Fibroblast of the aortic adventitia (primary cell): ENCODE measurements at places on chromosomes 11 and 22. TPM values are rescaled to one million over a fixed set of nuclear protein-coding genes. Genes with fewer than 3 reads are reported as not detected.

- no peak for DNase-seq
These were observed 108.6 kb upstream of the ASPHD2 start for GRCh38 chr22:26320447-26320846.

- peak; percentile 30 for DNase-seq
These were observed 95.3 kb upstream of the RCN1 start for GRCh38 chr11:31995525-31996094.

- DNase-seq = peak; percentile 85
These were observed 22.0 kb downstream of the TBRG1 start for GRCh38 chr11:124644426-124645280.

- DNase-seq = peak; percentile 10
These were observed 12.0 kb downstream of the KCNJ11 start for GRCh38 chr11:17376493-17376892.

- peak; percentile 16 for DNase-seq
These were observed 84.1 kb downstream of the PDE2A start for GRCh38 chr11:72589802-72590761.

- no peak for DNase-seq
These were observed 141.1 kb upstream of the ARHGAP42 start for GRCh38 chr11:100545970-100546369.

DNA sequence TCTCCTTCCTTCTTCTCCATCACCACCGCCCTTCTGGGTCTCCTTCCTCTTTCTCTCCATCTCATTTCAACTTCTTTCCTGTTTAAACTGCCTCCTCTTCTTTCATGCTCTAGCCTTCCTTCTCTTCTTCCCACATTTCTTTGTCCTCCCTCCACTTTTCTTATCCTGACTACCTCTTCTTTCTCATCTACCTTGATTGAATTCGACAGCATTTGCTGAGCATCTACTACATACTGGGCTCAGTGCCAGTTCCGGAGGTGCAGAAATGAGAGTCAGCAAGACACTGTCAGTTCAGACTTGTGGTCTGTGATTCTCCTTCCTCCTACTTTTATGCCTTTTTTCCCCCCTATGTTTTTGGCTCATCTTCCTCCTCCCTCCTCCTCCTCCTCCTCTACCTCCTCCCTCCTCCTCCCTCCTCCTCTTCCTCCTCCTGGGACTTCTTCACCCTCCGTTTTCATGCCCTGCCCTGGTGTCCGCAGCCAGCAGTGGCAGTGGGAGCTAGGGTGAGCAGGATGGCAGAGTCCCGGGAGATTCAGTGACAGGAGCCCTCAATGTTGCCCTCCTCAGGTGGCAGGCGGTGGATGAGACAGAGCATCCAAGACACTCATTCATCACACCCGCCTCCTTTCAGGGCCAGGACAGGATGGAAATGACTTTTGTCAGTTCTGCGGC, 146.0 kb upstream of the SEZ6L start:
- no peak for DNase-seq

DNA sequence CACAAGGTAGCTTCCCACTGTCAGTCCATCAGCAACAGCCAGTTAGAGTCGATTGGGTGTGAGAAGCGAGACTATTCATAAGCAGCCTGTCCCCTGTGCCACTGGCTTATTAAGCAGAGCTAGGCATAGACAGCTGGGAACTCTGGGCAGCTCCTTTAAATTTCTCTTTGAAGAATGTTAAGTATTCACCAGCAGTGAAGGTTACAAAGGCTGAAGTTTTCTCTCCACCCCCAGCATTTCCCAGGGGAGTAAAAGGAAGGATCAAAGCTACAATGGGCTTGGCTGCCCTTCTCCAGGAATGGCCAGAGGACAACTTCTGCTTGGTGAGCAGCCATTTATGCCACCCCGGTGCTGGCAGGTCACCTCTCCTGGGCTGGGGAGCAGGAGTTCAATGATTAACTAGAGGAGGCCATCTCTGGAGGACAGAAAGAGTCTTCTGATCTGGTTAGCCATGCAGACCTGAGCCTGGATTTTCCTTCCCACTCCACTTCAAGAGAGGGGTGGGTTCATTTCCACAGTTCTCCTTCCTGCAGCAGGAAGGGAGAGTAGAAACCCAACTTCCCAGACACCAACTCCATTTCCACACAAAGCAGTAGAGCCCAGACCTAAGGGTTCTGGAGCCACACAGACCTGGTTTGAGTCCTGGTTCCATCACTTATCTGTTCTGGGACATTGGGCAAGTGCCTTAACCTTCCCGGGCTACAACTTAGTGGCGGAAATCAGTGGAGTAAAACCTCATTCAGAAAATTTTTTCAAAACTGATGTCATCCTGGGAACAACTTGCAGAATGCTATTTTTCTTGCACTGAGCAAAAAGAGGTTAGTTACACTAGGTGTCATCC, 22.6 kb downstream of the POU2AF3 start:
- peak; percentile 69 for DNase-seq

DNA sequence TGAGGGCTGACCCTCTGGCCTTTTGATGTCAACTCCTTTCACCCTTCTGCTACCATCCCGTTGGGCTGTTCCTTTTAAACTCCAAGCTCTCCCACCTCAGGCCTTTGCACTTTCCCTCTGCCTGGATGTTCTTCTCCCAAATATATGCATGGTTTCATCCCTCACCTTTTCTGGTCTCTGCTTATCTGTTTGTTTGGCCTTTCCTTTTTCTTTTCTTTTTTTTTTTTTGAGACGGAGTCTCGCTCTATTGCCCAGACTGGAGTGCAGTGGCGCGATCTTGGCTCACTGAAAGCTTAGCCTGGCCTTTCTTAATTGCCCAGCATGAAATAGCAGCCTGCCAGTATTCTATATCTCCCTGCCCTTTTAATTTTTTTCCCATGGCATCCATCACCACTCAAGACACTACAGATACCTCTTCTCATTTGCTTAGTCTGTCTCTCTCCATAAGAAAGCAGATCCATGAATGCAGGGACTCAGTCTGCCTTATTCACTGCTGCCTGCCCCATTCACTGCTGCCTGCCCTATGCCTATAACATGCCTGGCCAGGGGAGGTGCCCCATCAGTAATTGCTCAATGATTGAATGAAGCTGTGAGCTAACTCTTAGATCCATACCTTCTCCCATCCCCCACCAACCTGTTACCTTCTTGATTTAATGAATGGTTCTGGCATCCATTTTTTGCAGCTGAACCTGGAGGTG, 58.4 kb upstream of the CLTCL1 start:
- no peak for DNase-seq

DNA sequence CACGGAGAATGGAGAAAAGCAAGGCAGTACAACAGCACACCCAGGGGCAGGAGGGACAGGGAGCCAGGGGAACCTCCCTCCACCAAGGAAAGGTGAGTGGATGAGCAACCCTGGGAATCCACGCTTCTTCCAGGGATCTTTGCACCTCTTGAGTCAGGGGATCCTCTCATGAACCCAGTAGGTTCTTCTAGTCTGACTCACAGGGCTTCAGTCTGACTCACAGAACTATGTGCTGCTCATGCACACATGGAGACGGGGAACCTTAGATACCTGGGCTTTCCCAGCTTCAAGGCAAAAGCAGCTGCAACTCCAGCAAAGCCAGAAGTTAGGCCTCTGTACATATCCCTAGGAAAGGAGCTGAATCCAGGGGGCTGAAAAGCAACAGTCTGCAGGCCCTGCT, 1021.4 kb upstream of the TENM4 start:
- DNase-seq = no peak

GRCh38 chr22:50523806-50524675, 1.4 kb downstream of the SCO2 start:
- no peak for DNase-seq

DNA sequence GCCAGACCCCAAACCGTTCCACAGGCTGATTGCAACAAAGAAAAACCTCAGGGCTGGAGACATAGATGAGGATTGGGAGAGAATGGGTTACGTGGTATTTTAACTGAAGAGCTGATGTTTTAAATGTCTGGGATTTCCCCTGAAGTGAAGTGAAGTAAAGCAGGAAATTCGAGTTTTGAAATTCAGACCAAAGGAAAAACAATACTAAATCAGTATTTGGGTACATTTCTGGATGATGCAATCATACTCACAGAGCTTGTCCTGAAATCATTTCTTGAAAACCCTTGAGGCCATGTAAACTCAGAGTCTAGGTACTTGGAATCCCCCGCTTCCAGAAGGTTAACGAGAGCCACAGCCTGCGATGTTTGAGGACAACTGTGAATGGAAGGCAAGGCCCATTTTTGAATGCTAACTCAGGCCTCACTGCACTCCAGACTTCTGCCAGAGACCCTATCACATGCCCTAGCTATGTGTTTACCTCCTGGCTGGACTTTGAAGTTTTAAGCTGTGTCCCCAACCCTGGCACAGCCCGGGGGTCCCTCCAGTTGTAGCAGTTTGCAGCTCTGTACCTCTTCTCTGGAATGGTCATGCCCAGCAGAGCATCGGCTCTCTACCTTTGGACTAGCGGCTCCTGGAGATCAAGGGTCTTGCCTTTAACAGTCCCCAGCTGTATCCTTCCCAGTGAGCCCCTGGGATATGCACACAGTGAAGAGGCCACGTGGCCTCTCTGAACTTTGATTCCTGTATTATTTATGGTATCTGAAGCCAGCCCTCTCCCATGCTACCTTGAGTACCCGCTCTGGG, 5.4 kb upstream of the FTH1 start:
- DNase-seq = peak; percentile 97

GRCh38 chr11:89182773-89183518, 5.3 kb downstream of the TYR start:
- no peak for DNase-seq

GRCh38 chr11:35173011-35173511, 34.1 kb downstream of the CD44 start:
- DNase-seq = peak; percentile 62

- no peak for DNase-seq
These were observed 107.4 kb downstream of the SIK3 start for GRCh38 chr11:116990811-116991210.

DNA sequence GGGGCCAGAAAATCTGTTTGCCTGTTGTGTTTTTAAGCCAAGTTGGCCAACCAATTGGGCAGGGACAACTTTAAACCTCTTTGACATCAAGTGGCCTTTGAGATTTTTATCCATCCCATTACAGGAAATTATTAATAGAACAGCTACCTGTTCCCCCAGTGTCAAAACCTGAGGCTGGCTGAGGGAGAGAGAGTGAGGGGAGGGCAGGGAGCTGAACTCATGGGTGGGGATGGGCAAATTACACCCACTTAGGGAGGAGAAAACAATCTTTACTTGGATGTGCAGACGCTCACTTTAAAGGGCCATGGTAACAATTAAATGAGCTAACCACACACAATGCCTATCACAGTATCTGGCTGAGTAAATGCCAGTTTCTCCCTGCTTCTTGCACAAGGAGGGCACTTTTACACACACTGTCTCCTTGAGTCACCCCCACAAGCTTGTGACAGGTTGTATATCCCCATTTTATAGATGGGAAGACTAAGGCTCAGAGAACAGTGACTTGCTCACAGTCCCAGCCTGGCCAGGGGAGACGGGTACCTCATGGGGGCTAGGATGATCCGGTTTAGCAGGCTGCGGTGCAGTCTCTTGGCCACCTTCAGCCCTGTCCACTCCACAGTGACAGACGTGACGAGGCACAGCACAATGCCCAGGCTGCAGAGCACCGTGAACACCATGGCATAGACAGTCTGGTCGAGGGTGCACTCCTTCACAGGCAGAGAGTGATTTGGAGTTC, 17.8 kb upstream of the KCNJ11 start:
- DNase-seq = no peak

The SEPTIN5 gene
- total RNA-seq = 18.4 and 62.3 TPM in 2 replicates

The GGTLC3 gene
- total RNA-seq = not detected in 2 replicates

The ZP1 gene
- not detected in 2 replicates for total RNA-seq

The OR4D6 gene
- total RNA-seq = not detected in 2 replicates
